ENCODE measurements at places on chromosomes 11 and 22. TPM values are rescaled to one million over a fixed set of nuclear protein-coding genes. Genes with fewer than 3 reads are reported as not detected.
A peak's percentile ranks its signal among the peaks of the same experiment; 100 is the strongest.

DNA sequence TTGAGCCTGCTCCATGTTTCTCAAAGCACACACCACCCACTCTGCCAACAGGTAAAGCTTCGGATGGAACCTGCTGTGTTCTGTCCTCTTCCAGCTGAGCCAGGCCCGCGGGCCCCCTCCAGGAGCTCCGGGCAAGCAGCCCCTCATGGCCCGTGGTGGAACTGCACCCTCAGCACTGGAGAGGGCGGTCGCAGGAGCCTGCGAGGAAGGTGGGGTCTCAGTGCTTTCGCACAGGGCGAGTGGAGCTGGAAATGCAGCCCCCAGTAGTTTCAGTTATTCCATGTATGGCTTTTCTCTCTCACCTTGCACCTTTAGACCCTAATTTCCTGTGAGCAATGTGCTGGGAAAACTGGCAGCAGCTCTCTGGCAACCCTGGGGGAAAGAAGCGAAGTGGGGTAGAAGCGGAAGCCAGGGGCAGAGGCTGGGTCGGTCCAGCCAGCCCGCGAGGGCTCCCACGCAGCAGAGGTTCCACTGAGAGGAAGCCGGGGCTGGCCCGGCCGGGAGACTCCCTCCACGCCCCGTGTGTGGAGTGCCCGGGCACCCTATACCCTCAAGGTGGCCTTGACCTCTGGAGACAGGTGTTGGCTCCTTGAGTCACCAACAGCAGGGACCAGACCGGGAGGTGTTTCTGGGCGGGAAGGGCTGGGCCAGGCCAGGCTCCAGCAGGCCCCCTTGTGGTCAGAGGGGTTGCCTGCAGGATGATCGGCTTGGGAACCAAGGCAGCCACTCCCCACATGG lies 119.9 kb upstream of the TMEM45B start:
- peaks cover 3% of the 10 kb centered on the region for H3K27me3 ChIP-seq
- DNase-seq = peak; percentile 88
- H3K36me3 ChIP-seq = no peaks in the 10 kb centered on the region
- peaks cover 6% of the 10 kb centered on the region for H3K4me1 ChIP-seq

- no peak for DNase-seq
- H3K27ac ChIP-seq = no peak overlapping the region
- H3K36me3 ChIP-seq = peaks cover 7% of the 10 kb centered on the region
- H3K27me3 ChIP-seq = no peaks in the 10 kb centered on the region
These were observed 108.2 kb downstream of the SIK3 start for GRCh38 chr11:116990061-116990473.

GRCh38 chr11:46554213-46555147 lies 39.3 kb downstream of the AMBRA1 start:
- H3K4me3 ChIP-seq = peak overlapping the region; percentile 58
- no peak for DNase-seq
- H3K27me3 ChIP-seq = no peaks in the 10 kb centered on the region
- peaks cover 49% of the 10 kb centered on the region for H3K4me1 ChIP-seq

MS4A10 gene
- total RNA-seq = not detected

CASP5 gene
- not detected for total RNA-seq

GRCh38 chr11:13284776-13285588 lies 7.4 kb downstream of the BMAL1 start:
- H3K4me1 ChIP-seq = peaks cover 75% of the 10 kb centered on the region
- H3K4me3 ChIP-seq = no peak overlapping the region
- H3K27me3 ChIP-seq = no peaks in the 10 kb centered on the region
- H3K27ac ChIP-seq = peak overlapping the region; percentile 49
- peaks cover 14% of the 10 kb centered on the region for H3K36me3 ChIP-seq

APOL1 gene
- 37.3 TPM for total RNA-seq

GAL gene
- total RNA-seq = 0.92 TPM

CLCF1 gene
- 0.63 TPM for total RNA-seq

GRCh38 chr11:61021661-61022212 lies 50.3 kb downstream of the CD6 start:
- no peaks in the 10 kb centered on the region for H3K27me3 ChIP-seq
- peak overlapping the region; percentile 67 for H3K4me3 ChIP-seq
- peaks cover 71% of the 10 kb centered on the region for H3K36me3 ChIP-seq
- H3K4me1 ChIP-seq = peaks cover 71% of the 10 kb centered on the region
- peak; percentile 95 for DNase-seq
- H3K27ac ChIP-seq = peak overlapping the region; percentile 90

DNA sequence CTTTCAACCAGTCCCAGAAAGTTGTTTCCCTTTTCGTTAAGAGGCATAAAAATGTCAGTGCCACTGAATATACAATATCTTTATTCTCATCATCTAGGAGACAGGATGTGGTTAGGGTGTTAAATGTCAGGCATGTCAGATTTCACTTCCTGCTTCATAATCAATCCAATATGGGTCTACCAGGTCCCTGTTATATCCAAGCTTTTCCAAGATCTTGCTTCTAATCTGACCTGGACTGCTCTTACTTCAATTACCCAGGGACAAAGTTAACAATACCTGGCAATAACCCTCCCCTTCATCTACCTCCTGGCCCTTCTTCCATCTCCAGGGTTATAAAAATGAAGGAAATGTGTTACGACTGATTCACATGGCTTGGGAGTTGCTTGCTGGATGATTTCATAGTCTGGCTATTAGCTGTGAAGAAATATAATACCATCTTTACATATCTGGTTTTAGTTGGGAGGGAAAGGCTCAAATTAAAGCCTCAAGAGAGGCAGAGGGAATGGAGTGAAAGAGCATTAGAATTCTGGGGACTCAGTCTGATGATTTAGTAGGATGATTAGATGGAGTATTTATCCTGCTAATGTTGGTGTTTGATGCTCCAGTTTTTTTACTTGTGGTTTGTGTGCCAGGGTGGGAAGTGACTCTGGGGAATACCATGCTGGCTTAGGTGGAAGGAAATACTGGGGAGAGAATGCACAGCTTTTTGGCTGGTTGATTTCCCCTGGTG lies 534.3 kb downstream of the ETS1 start:
- peak overlapping the region; percentile 63 for H3K4me3 ChIP-seq
- peak; percentile 67 for DNase-seq
- peaks cover 48% of the 10 kb centered on the region for H3K4me1 ChIP-seq
- H3K27me3 ChIP-seq = no peaks in the 10 kb centered on the region

DNA sequence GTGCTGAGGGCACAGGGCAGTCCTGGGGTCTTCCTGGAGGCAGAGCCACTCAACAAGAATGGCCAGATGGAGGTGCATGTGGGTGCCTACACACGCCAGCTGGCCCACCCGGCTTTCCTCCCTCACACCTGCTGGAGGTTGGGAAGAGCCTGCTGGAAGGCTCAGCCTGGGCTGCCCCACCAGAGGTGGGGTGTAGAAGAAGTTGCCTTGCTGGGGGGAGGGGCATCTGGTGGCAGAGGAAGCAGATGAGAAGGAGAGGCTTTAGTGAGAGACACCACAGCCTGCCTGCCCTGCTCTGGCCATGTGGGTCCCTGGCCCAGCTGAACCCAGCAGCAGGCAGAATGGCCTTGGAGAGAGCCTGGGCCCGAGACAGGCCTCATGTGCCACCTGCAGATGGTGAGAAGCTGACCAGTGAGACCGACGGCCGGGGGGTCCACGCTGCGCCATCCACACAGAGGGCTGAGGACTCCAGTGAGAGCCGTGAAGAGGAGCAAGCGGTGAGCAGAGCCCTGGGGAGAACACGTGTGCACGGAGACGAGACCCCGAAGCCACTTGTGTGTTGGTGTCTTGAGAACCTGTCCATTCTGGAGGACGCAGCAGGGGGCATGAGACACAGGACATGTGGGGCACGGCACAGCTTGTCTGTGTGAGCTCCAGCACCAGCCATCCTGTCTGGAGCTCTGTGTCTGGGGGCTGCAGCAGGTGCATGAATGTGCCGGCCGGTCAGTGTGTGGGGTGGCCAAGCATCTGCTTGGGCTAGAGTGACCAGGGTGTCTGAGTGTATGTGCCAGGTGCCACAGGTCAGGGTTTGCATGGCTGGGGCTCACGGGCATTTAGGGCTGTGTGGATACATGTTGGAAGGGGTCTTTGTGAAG lies 2.7 kb downstream of the B4GALNT4 start:
- H3K4me3 ChIP-seq = no peak overlapping the region
- H3K36me3 ChIP-seq = peaks cover 3% of the 10 kb centered on the region
- H3K4me1 ChIP-seq = peaks cover 9% of the 10 kb centered on the region
- H3K27ac ChIP-seq = peak overlapping the region; percentile 20

Data from activated CD4-positive, alpha-beta T cell treated with anti-CD3 and anti-CD28 coated beads, Interleukin-2, amount 10 ng/mL, durations not matched to agents 24 days and 14 days (primary cell).